AG09319 (cell line): ENCODE measurements at places on chromosomes 7 and 10.

- DNase-seq, result no peak
Observed at GRCh38 chr10:78627254-78627795, 441.4 kb upstream of the ZMIZ1 start.

DNA sequence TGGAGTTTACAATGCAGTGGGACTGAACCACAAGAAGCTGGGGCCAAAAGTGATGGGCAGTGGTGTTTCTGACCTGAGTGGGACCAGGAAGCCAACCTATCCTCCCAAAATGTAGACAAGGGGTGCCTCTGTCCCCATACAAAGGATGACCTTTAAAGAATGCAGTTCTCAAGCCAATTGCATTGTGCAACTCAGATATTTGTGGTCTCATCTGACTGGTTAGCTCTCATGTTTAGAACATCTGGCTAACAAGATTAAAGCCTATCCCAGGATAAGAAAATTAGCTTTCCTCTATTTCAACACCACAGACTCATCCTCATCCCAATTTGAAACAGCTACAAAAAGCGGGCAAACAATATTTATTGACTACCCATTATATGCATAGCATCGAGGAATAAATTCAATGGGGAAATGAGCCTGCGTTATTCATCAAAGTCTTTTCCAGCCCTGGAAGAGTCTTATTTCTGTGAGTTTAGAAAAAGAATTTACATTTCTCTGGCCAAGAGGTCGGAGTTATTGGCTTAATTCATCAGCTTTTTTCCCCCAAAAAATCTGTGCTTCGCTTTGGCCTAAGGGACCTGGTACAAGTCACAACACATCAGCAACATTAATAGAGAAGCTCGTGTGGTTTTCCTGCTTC, 26.7 kb downstream of the ELMO1 start:
- no peak for DNase-seq

- no peak for DNase-seq
Observed at GRCh38 chr7:137592232-137592896, 248.8 kb upstream of the PTN start.

- DNase-seq, result no peak
Observed at GRCh38 chr7:94252124-94252523, 142.6 kb upstream of the COL1A2 start.

- no peak for DNase-seq
Observed at GRCh38 chr10:10612151-10612550, 405.5 kb upstream of the CELF2 start.

GRCh38 chr10:52566471-52567246, 205.9 kb downstream of the MBL2 start:
- DNase-seq, result peak; percentile 28
